ELF-1 (cell line): ENCODE measurements at places on chromosomes 1 and 21.

- no peak for DNase-seq
Observed at GRCh38 chr21:40813918-40814317, 33.0 kb downstream of the DSCAM start.

GRCh38 chr21:45386728-45387371 lies 18.1 kb upstream of the COL18A1 start:
- DNase-seq, result peak; percentile 53

GRCh38 chr1:53371121-53371666 lies 43.3 kb upstream of the LRP8 start:
- DNase-seq, result no peak

DNA sequence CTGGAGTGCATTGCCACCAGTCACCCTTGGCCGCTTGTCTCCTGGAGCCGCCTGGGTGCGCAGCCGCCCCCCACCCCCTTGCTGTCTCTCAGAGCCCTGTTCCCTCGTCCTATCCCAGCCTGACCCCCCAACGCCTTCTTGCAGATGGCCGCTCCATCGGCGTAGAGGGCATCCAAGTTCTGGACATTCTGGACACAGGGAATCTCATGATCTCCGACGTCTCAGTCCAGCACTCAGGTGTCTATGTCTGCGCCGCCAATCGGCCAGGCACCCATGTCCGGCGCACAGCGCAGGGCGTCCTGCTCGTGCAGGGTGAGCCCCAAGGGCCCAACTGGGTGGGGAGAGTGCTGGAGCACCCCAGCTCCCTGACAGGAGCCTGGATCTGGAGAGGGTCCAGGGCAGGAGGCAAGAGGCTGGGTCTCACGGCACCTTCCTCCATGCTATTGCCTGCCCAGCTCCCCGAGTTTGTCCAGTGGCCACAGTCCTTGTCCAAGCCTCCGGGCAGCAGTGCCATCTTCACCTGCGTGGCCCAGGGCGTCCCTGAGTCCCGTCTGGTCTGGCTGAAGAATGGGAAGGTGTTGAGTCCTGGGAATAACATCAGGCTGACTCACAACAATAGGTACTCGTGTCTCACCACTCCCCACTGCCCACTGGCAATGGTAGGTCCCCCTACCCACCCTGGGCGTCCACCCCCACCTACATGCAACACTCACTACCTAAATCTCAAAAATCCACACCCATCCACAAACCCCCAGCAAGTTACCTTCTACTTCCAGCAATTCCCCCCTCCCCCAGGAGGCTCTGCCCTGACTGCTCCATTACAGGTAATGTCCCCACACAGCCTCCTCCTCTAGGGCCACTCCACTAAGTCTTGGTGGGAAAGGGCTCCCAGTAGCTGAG lies 24.6 kb downstream of the SLC27A3 start:
- DNase-seq, result no peak

- peak; percentile 39 for DNase-seq
Observed at GRCh38 chr1:237873487-237874211, 17.1 kb downstream of the ZP4 start.

DNA sequence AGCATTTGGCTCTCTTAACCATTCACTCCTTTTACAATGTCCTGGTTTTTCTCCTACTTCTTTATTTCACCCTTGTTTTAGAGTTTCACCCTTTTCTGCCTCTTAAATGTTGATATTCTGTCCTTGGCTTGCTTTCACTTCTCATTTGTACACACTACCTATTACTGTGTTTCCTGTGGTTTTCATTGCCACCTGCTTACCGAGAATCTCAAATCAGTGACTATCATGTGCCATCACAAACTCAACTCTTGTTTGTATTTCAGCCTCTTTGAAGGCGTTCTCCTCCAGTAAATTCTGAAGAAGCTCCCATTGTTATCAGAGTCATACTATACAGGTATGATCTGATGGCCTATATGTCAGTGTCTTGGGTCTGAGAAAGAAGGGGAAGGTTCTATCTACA lies 65.7 kb downstream of the NPHS2 start:
- DNase-seq, result no peak

DNA sequence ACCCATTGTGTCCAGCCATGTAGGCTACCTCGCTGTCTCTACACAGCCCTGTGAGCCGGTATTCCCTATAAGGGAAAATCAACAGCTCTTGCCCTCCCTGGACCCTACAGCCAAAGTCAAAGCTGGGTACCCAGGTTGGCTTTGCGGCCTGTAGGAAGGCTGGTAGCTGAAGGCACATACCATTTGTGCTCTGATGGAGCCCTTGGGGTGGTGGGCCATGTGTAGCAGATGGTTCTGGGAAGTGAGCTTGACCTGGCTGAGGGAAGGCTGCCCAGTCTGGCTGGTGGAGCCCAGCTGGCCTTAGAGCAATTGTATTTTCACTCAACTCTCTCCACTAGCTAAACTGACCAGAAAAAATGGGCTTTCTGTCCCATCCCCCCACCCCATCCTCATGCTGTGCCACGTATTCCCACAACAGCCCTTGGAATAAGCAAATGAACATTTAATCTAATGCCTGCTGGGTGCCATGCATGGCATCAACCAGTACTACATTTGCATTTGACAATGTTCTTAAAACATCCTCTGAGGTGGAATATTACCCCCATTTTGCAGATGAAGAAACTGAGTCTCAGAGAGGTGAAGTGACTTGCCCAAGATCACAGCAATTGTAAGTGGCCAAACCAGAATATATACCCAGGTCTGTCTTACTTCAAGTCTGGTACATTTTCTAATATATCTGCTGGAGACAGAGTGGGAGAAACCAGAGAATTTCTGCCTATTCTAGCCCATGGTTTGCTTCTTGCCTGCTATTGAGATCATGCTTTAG lies 56.8 kb downstream of the NDUFS5 start:
- no peak for DNase-seq

GRCh38 chr1:92538048-92538412 lies 51.3 kb upstream of the GFI1 start:
- no peak for DNase-seq
